PC-3 (cell line): ENCODE measurements at places on chromosomes 1 and 21. TPM values are rescaled to one million over a fixed set of nuclear protein-coding genes. Genes with fewer than 3 reads are reported as not detected.

Gene PRAMEF8
- total RNA-seq, result not detected in 2 replicates

Gene GLIS1
- 1.7 and 2.6 TPM in 2 replicates for total RNA-seq

Gene PALMD
- total RNA-seq, result 8.0 and 8.2 TPM in 2 replicates

Gene OR2M4
- not detected in 2 replicates for total RNA-seq

Gene CFHR5
- not detected in 2 replicates for total RNA-seq

Gene SPRR3
- total RNA-seq, result 0.51 TPM in 1 of 2 replicates, not detected in the other

Gene CORT
- total RNA-seq, result 1.2 TPM in 1 of 2 replicates, not detected in the other

Gene C4BPB
- total RNA-seq, result not detected in 2 replicates
